ENCODE measurements at places on chromosomes 16 and 17. TPM values are rescaled to one million over a fixed set of nuclear protein-coding genes. Genes with fewer than 3 reads are reported as not detected.

The CCDC154 gene
- 0.03 TPM for total RNA-seq

The PFAS gene
- total RNA-seq = 28.0 TPM

The NPB gene
- total RNA-seq = 1.8 TPM

The TPSG1 gene
- total RNA-seq = 4.3 TPM

The SLC52A1 gene
- 0.05 TPM for total RNA-seq

The MYADML2 gene
- total RNA-seq = not detected

The CDH8 gene
- total RNA-seq = 8.2 TPM

The KCNH6 gene
- total RNA-seq = not detected

The HS3ST3B1 gene
- 14.2 TPM for total RNA-seq

The NEUROD2 gene
- not detected for total RNA-seq

The PVALEF gene
- not detected for total RNA-seq

The PRAC1 gene
- total RNA-seq = not detected

The PYY gene
- total RNA-seq = not detected

The ARHGAP23 gene
- total RNA-seq = 48.9 TPM

The SCGB1C2 gene
- total RNA-seq = not detected

The ODAD4 gene
- 1.8 TPM for total RNA-seq

The TBC1D3G gene
- 0.50 TPM for total RNA-seq

The METRNL gene
- total RNA-seq = 190 TPM

The TAOK1 gene
- total RNA-seq = 46.6 TPM

The KRTAP4-11 gene
- not detected for total RNA-seq

The TTYH2 gene
- 1.3 TPM for total RNA-seq

The C16orf96 gene
- total RNA-seq = not detected

The NME1 gene
- total RNA-seq = 514 TPM

The QPRT gene
- 83.7 TPM for total RNA-seq
